ENCODE measurements at places on chromosomes 11 and 22. TPM values are rescaled to one million over a fixed set of nuclear protein-coding genes. Genes with fewer than 3 reads are reported as not detected.

SLC17A6 gene
- polyA plus RNA-seq, result not detected

GRK3 gene
- polyA plus RNA-seq, result 3.1 TPM

PKP3 gene
- polyA plus RNA-seq, result not detected

DDB1 gene
- polyA plus RNA-seq, result 262 TPM

RIBC2 gene
- not detected for polyA plus RNA-seq

MRGPRX4 gene
- polyA plus RNA-seq, result not detected
